Muscle of arm (tissue), 14 donors: ENCODE measurements at places on chromosomes 1 and 21. TPM values are rescaled to one million over a fixed set of nuclear protein-coding genes. Genes with fewer than 3 reads are reported as not detected.

Gene SLC1A7
- 0.67 TPM for polyA plus RNA-seq

Gene ZNF593OS
- polyA plus RNA-seq = 1.1 TPM

DNA sequence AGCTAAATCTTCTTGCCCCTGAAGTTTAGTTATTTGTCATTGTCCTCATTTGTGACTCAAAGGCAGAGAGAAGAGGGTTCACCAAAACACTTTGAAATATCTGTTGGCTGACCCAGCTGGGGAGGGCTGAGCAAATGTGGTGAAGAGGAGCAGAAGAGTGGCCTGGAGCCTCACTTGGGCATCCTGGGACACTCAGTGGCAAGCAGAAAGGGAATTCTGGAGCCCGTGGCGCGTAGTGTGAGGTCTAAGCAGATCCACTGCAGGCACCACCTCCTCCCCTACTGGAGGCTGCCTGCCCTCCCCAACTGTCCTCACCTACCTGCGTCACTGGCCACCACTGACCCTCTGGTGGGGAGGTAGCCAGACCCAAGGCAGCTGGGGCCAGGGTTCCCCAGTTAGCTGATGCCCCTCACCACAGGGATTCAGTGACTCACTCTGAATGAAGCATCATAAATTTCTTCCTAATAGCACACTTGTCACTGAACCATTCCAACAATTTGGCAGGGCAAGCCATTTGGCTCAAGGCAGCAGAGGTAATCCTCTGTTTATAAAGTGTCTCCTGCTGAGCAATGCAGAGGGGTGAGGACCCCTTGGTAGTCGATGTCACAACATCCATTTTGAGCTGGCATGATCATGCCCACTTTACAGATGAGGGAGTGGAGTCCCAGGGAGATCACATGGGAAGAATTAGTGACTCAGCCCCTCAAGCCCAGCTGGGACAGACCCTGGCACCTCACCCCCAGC, 80.3 kb downstream of the NENF start:
- no peak for DNase-seq

- no peak for DNase-seq
Measured at GRCh38 chr1:15178571-15179484, 25.3 kb downstream of the TMEM51 start.

DNA sequence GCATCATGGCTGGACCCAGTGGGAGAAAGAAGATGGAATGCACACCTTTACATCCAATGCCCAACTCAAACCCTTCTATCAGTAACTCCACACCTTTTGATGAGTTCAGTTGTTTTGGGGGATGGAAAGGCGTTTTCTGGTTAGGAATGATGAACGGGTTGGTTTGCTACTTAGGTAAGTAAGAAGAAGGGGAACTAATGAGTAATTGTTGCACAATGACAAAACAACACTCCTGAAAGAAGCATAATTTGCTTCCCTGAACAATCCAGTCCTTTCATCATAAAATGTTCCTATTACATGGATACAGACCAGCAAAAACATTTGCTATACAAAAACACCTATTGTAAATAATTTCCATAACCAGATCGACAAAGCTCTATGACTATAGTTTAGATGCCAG, 35.9 kb upstream of the NFIA start:
- no peak for DNase-seq

DNA sequence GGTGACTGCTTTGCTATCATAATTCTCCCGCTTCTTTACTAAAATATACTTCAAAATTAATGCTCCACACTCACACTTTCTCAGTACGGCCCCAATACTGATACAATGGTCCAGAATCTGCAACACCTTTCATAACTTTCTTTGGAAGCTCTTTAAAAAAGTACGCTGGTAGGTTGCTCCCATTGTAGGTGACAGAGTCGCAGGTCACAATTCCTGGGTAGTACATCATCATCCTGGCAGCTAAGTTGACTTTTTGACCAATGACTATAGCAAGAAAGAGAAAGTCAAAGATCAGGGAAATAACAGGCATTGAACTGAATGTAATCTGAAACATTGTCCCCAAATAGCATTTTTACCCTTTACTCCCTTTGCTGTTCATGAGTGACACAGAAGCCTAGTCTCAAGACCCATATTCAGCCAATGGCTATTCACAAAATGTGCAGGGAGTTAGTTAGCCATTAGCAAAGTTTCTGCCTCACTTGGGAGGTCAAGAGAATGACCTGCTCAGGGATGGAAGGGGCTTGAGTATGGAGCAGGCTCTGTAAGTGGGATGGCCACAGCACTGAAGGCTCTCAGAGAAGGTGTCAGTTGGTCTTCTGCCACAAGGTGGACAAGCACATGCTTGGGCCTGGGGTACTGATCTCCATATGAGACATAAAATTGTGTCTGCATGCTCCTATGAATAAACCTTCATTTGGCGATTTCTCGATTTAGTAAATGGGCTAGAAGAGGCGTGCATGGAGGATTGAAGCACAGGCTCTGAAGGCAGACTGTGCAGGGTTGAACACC, 35.4 kb downstream of the ADCY10 start:
- no peak for DNase-seq

DNA sequence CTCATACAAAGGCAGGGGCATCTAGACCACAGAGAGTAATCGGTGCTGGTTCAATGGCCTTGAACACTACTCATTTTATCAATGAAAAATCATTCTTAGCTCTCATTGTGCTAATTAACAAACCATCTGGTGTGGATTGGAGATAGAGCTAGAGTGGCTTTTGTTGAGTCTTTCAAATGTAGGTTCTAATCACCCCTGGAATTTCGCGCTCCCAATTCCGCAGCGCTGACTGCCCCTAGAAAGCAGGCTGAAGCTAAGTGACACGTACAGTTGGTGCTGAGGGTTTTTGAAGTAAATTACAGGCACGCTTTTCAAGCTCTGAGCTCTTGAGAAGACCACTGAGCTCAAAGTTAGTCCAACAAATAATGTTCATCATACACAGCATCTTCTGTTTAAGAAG, 31.2 kb upstream of the CA6 start:
- DNase-seq = no peak

GRCh38 chr1:84433258-84434080, 35.2 kb downstream of the DNASE2B start:
- peak; percentile 80 for DNase-seq
